ENCODE measurements at places on chromosomes 12 and 14.

- DNase-seq = no peak
Measured at GRCh38 chr14:75941030-75941429, 40.8 kb downstream of the TGFB3 start.

GRCh38 chr14:65879248-65880009 lies 466.9 kb downstream of the FUT8 start:
- peak; percentile 72 for DNase-seq

- DNase-seq = no peak
Measured at GRCh38 chr12:19671695-19672094, 232.4 kb downstream of the AEBP2 start.

DNA sequence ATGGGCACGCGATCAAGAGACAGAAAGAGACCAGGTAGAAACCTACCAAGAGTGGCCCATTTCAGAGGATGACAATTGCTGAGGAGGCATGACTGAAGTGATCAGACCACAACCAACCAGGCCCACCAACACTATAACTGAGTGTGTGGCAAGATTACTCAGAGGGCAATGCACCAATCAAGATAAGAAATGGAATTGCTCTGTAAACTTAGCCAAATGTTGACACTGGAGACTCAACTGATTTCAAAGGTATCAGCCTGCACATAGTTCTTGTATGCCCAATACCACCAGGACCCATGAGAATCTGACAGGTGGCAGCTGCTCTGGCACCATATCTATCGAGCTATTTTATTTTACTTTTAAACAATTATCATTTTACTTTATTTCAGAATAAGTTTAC lies 128.9 kb downstream of the FOXN3 start:
- no peak for DNase-seq

GRCh38 chr14:55921511-55921910 lies 196.7 kb upstream of the PELI2 start:
- DNase-seq = no peak

DNA sequence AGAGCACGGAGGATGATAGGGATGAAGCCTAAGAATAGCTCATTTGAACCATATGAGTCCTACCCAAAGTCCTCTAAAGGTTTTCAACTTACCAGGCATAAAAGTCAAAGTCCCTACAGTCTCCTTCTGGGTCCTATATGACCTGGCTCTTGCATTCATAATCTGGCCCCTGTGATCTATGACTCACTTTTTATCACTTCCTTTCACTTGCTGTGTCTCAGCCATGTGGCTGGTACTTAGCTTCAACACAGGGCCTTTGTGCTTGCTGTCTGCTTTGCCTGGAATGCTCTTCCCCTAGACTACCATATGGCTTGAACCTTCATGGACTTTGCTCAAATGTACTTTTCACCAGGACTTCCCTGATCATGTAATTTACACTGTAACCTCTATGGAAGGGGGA lies 137.6 kb upstream of the TMTC1 start:
- DNase-seq = peak; percentile 42

DNA sequence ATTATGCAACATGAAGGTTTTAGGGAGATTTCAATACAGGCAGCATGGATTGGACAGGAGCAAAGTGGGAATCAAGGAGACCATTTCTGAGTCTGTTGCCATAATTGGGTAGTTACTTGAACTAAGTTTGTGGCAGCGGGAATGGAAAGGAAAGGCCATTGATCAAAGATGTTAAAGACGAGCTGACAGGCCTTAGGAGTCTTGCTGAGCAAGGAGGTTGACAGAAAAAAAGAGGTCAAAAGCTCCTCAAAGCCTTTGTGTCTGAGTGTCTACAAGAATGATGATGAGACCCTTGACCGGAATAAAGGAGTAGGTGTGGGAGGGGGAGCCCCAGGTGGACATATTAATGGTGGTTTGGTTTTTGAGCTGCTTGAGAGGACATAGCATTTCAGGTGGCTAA lies 9.4 kb downstream of the PLEKHA5 start:
- no peak for DNase-seq

Measured in NB4 (cell line).